ENCODE measurements at places on chromosomes 3 and 15.
A peak's percentile ranks its signal among the peaks of the same experiment; 100 is the strongest.

DNA sequence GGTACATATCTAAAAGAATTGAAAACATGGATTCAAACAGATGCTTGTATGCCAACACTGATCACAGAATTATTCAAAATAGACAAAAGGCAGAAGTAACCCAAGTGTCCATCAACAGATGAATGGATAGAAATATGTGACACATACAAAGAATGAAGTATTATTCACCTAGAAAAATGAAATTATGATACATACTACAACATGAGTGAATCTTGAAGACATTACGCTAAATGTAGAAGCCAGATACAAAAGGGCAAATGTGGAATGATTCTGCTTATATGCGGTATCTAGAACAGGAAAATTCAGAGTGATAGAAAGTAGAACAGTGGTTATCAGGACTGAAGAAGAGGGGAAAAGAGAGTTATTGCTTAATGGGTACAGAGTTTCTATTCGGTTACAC is 26.2 kb upstream of the SLC12A8 start:
- DNase-seq = no peak

GRCh38 chr3:55170444-55170843 is 242.6 kb upstream of the LRTM1 start:
- DNase-seq = no peak

DNA sequence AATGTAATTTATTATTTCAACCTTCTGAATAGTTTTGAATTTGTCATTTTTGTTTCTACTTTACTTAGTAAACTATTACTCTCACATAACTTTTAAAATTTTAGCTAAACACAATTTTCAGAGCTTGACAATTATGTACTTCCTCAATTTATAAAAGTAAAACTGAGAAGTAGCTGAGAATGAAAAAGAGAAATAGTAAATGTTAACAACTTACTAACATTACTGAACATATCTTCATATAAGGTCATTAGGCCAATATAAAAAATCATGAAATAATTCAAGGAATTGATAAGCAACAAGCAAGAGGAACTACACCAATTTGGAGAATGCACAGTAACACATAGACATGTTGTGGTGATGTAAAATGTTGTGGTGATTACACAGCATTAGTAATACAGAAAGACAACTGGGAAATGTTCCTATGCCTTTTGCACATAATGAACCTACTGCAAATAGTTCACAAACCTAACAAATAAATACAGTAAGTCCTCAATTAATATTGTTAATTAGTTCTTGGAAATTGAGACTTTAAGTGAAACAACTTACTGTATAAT is 137.9 kb downstream of the CBLB start:
- no peak for DNase-seq

DNA sequence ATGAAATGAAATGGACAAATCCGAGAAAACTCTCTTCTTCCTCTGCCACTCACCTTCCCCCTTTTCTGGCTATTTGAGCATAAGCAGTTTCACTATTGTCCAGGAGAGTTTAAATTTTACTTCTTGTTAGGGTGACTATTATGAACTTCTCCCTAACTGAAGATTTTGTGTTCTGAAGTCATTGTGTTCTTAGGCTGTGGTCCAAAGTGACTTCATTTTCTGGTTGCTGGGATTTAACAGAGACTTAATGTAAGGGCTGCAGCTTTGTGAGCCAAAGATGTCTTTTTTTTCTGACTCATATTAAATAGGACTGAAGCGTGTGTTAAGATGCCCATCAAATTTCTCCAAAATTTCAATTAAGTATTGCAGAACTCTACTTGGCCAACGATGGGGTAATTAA is 46.5 kb upstream of the FSTL1 start:
- no peak for DNase-seq

DNA sequence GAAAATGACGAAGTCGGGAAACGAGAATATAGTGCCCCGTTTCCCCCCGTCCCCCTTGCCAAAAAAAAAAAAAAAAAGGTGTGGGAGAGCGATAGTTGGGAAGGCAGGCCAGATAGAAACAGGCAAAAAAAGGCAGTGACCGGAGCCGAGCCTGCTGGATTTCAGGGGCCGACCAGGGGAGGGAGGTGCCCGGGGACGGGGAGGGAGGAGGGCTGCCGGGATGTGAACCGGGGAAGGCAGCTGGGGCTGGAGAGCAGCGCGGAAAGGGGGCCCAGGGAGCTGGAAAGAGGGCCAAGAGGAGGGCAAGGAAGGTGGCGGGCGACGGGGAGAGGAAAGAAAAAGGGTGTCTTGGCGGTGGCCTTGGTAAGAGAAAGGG is 837 bp downstream of the LRRN1 start:
- no peak for DNase-seq

GRCh38 chr3:138328341-138328740 is 1.3 kb downstream of the NME9 start:
- DNase-seq = no peak

- DNase-seq = no peak
These were observed 315.5 kb downstream of the FHIT start for GRCh38 chr3:60935709-60936108.

- DNase-seq = no peak
These were observed 785 bp downstream of the MFSD1 start for GRCh38 chr3:158802409-158803268.

- no peak for DNase-seq
These were observed 844.7 kb upstream of the CFAP20DC start for GRCh38 chr3:59894425-59895121.

GRCh38 chr15:96702589-96702988 is 372.1 kb downstream of the NR2F2 start:
- no peak for DNase-seq

GRCh38 chr15:50675535-50676144 is 11.0 kb downstream of the TRPM7 start:
- peak; percentile 51 for DNase-seq

- peak; percentile 36 for DNase-seq
These were observed 695 bp downstream of the GMPS start for GRCh38 chr3:155870945-155871745.

GRCh38 chr3:177894081-177894728 is 642.0 kb upstream of the KCNMB2 start:
- no peak for DNase-seq

GRCh38 chr3:177379045-177379444 is 181.8 kb upstream of the TBL1XR1 start:
- no peak for DNase-seq

GRCh38 chr3:196063049-196063448 is 18.8 kb downstream of the TFRC start:
- DNase-seq = no peak

DNA sequence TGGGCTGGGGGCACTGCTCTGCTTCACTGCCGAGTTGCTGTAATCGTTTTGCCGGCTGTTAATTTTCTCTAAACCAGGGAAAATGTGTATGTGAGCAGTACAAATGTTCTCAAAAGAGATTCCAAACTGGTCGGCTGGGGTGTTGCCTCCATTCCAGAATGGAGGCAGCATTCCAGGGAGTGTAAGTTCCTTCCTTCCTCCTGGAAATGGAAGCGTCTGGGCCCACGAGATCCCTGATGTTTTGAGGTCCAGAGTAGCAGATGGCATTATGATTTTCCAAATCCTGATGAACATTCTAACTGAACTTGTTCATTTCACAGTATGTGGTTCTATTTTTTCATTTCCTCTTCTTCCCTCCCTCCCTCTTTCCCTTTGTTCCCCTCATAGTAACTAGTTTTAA is 64.4 kb upstream of the SKOR1 start:
- no peak for DNase-seq

DNA sequence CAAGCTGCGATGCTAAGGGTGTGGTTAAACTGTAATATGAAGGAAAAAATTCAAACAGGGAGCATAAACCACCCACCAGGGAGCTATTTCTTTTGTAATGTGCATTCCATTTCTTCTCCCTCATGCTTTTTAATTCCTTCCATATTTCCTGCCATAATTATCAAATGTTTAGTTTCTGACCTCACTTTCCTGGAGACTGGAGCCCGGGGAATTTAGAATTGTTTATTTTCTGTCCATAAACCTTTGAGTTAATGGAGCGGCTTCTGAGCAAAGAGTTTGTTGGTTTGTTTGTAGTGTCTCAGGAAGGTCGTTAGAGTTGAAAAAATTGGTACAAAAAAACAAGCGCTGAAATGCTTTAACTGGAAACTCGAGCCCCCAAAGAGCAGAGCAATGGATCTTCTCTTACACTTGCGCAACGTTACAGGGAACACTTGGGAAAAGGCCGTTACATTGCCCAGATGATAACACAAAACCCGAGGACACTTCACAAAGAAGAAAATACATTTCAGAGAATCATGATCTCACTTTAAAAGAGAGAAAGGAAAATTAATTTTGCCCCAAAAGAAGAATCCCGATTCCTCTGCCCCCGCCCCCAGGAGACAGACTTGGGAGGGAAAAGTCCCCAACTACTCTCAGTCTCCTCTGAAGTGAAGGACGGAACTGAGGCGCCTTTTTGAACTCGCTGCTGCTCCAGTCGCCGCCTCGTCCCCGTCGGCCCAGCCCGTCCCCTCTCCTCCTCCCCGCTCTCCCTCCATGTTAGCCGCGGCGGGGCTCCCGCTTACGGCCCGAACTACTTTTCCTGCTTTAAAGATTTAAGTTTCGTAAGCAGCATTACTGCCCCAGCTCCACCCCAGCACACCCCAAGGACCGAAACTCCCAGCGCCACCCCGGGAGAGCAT is 842 bp downstream of the FSTL1 start:
- DNase-seq = no peak

- DNase-seq = no peak
These were observed 31.7 kb downstream of the ECT2 start for GRCh38 chr3:172782235-172782634.

DNA sequence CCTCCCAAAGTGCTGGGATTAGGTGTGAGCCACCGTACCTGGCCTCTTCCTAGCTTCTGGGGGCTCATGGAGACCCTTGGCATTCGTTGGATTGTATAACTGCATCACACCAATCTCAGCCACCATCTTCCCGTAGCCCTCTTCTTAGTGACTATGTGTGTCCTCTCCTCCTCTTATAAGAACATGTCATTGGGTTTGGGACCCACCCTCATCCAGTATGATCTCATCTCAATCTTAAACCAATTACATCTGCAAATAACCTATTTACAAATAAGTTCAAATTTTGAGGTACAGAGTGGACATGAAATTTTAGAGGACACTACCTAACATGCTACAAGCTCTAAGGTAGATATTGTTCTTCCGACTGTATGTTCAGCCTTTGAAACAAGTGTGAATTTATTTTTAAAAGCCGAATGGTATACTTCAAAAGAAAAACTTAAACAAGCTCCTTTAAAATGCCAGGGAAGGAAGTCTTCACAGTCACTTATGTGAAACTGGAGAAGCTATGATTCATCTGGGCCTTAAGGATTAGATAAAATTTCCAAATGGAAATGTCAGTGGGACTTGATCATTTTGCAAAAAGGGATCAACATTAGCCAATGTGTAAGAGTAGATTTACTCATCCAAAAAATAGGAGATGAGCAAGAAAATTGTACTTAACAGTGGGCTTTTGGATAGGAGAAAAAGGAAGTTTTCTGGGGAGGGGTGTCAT is 225.7 kb downstream of the MEX3B start:
- DNase-seq = no peak

- DNase-seq = no peak
These were observed 39.5 kb downstream of the ZBTB38 start for GRCh38 chr3:141407825-141408224.

- DNase-seq = peak; percentile 8
These were observed 12.4 kb downstream of the OTOL1 start for GRCh38 chr3:161508852-161509477.

DNA sequence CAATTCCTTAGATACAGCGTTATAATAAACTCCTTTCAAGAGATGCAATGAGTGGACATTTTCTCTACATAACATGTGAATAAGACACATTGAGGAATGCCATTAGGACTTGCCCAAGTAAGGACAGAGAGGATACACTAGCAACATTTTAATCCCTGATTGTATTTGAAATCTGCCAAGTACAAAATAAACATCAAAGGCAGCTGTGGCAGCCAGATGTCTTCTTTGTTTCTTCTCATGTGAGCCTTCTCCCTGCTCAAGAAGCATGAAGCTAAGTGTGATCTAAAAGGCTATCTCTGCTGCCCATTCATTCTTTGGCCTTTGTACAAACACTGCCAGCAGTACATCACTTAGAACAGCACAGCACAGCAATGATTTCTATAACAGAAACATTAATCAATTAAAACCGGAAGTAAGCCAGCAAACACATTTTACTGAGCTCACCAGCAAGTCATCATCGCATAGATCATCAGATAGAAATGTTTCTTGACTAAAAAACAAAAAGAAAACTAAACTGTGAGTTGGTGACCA is 364.0 kb downstream of the CNTN6 start:
- DNase-seq = no peak

GRCh38 chr3:60594025-60594424 is 657.2 kb downstream of the FHIT start:
- DNase-seq = no peak

- no peak for DNase-seq
These were observed 5.2 kb downstream of the GNAI2 start for GRCh38 chr3:50241163-50241562.

DNA sequence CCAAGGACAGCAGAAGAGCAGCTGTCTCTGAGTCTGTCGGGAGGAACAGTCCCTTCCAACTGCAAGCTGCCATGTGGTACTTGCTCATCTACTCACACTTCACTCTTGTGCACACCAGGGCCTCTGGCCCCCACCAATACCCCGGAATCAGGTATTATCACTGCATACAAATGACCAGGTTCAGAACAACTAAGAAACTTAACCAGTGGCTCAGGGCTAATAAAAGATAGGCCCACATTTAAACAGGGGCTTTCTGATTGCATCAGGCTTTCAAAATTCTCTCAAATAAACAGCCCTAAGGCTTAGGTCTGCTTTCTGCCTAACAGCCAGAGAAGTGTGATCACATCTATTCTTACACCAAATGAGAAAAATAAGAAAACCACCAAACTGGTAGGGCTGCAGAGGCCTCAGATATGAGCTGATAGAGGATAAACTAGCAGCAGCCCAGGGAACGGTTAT is 20.7 kb downstream of the CCDC12 start:
- DNase-seq = peak; percentile 21

GRCh38 chr15:50953302-50953701 is 44.8 kb downstream of the AP4E1 start:
- no peak for DNase-seq

- no peak for DNase-seq
These were observed 133.9 kb downstream of the LRRC28 start for GRCh38 chr15:99385005-99385669.

DNA sequence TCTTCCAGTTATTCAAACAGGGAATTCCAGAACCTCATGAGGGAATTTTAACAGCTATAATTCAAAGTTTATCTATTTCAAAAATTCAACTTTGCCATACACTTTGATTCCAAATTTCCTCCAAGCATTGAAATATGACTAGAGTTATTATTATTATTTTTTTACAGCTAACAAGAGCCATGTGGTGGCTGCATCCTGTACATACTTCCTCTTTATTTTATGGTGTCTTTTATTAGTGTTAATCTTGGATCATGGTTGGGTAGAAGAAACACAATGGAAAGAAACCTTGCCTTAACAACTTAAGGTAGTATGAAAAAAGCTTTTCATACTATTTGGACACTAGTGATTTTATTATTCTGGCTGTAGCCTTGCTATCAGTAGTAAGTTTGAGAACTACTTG is 52.7 kb downstream of the TFG start:
- no peak for DNase-seq

- DNase-seq = no peak
These were observed 274.1 kb downstream of the OTOL1 start for GRCh38 chr3:161770484-161771386.

- no peak for DNase-seq
These were observed 36.6 kb upstream of the ZPLD1 start for GRCh38 chr3:102398176-102398575.
